ENCODE measurements at places on chromosomes 6 and 20. TPM values are rescaled to one million over a fixed set of nuclear protein-coding genes. Genes with fewer than 3 reads are reported as not detected.

PNLDC1 gene
- total RNA-seq: not detected

FERMT1 gene
- 5.2 TPM for total RNA-seq

GLP1R gene
- total RNA-seq: not detected

MANEA gene
- total RNA-seq: 12.9 TPM
